ENCODE measurements at places on chromosomes 4 and X.

DNA sequence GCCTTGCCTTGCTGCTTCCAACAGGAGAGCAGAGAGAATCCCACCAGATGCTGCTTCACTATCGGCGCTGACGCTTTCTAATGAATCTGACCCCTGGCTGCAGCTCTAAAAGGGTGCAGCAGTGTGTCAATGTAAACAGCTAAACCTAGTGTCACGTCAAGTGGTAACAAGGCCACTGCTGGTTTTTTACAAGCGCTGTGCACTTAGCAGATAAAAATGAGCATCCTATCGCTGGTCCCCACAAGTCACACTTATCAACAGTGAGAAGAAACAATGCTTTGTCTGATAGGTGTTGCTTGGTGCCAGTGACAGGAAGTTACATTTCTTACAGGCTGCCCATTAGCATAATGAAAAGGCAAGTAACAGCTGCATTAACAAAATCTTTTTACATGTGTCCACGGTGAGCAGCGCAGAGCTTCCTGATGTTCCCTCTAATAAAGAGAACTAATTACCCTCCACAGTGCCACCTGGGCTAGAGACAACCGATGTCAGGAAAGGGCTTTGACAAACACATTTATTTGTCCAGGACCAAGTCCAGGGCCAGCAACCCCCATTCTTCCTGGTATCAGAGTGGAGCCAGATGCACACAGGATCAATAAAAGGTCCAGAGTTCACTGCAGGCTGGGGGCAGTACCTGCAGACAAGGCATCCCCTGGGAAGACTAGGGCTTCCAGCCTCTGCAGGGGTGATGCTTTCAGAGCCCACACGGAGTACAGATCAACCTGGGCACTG is 176.0 kb downstream of the MGST2 start:
- no peak for DNase-seq

- DNase-seq: no peak
Observed at GRCh38 chr4:108292229-108292628, 123.5 kb upstream of the LEF1 start.

DNA sequence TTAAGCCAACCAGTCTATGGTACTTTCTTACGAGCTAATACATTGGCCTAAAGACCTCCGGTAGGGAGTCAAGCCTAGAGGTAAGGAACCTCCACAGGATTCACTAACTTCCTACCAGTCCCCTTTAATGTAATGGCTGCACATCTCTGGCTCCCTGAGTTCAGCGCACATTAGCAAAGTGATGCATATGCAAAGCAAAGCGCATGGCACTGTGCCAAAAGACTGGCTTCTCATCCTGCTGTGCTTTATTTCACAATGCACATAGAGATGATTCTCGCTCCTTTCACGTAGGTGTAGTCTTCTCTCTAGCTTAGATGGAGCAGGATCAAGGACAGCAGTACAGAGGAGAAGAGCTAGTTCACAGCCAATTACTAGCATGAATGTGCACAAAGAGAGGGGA is 14.6 kb upstream of the CLTRN start:
- DNase-seq: no peak

DNA sequence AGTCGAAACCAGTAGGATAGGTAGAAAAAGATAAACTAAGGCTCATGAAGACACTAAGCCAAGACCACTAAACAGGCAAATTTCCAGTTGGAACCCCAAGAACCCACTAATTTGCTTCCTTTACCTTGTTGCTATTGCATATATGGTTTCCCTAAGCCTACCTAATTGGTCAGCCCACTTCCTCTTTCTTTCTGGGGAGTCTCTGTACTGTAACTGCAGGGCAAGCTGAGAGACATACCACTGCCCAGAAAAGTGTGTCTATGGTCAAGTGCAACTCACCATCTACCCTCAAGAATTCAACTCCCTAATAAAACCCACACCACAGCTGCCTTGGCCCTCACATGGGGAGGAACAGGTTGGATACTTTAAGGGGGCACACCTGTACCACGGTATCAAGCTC is 28.6 kb downstream of the IDS start:
- no peak for DNase-seq

GRCh38 chr4:122555216-122555615 is 65.7 kb downstream of the IL21 start:
- DNase-seq: no peak

DNA sequence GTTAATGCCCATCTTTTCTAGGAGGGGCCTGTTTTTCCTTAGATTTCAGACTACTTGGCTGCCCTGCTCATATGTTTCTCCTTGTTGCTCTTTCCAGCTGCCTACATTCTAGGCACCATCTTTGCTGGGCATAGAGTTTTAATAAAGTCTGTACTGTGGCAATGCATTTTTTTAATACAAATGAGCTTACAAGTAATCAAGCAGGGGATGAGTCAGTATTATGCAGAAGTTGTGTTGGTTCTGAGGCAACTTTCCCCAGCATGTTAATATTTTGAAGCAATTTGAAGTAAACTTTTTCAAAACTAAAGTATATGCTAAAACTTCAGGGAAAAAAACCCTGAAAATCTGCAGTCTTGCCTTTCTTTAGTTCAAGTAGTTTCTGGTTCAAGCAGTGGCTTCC is 372.0 kb upstream of the GATB start:
- no peak for DNase-seq

Data from type B pancreatic cell (in vitro differentiated cells).